ENCODE measurements at places on chromosomes 4 and X.

DNA sequence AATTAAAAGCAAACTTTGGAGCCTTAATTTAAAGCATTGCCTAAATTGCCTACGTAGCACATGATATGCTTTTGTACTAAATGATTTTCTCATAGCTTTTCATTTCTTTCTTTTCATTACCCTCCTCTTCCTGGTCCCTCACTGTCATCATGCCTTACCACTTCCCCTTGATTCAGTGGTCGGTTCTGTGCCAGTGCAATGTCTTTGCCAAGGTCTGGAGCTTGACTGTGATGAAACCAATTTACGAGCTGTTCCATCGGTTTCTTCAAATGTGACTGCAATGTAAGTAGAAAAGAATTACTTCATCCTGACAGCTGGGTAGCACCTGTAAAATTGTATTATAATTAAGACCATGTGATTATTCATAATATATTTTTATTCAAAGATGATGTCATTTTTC lies 72.5 kb downstream of the C4orf46 start:
- no peak for DNase-seq

DNA sequence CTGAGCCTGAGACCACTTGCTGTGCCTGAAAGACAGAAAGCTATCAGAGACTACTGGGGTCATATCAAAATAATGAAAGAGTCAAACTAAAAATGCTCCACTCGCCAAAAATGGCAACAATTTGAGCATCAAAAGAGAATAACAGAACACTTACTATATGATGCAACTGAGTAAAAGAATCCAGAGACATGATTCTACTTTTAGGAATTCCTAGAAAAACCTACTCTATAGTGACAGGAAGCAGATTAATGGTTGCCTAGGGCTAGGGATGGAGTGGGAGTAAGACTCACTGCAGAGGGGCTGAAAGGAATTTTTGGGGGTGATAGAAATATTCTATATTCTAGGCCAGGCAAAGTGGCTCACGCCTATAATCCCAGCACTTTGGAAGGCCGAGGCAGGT lies 29.4 kb upstream of the SLAIN2 start:
- no peak for DNase-seq

DNA sequence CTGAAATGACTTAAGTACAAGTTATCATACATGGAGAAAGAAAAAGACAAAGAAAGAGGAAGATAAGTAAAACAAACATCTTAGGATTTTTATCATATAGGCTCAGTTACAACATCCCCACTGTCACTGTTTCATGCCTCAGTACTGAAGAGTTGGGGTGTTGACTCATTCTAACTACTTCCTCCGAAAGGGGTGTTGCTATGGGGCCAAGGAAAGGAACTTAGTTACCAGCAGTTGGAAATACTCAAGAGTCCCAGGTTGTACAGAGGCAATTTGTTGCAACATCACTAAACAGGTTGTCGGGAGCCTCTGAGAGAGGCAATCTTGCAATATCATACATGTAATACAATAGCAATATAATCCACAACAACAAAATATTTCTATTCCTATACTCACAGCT lies 1264.7 kb downstream of the PCDH7 start:
- DNase-seq, result no peak

GRCh38 chrX:102866981-102867656 lies 70.0 kb upstream of the RAB40AL start:
- DNase-seq, result no peak

GRCh38 chr4:47711183-47711582 lies 126.7 kb downstream of the CORIN start:
- no peak for DNase-seq

DNA sequence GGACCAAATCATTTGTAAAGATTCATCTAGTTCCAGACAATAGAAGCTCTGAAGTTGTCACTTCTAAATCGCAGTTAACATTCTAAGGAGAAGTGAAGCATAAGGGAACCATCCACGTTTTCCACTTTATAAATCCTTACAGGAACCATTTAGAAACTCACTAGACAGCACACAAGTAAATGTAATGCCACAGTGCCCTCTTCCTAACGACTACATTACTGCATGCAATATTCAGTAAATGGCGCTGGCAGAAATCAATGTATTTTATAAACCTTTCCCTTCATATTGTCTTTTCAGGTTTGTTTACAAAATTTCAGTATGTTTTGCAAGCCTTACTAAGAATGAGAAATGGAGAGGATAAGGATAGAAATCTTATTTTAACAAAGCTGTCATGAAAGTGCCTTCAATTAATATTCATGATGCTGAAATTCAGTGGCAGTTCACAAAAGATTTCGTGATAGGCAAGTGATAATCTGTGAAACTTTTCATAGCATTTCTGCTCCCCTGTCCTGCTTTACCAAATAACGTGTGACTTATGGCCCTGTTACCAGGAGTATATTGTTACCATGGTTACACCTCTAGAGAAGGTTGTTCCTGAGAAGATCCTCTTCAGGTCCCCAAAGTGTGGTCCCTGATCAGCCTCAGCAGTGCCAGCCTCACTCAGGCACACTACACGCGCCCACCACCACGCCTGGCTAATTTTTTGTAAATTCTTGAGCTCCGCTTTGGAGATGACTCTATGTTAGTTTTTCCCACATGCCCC lies 54.2 kb downstream of the TMA16 start:
- DNase-seq, result no peak

- DNase-seq, result no peak
These were observed 202.0 kb downstream of the NR3C2 start for GRCh38 chr4:148240241-148240640.

GRCh38 chrX:153454901-153455550 lies 9.2 kb upstream of the TREX2 start:
- no peak for DNase-seq

GRCh38 chr4:100367451-100367850 lies 150.4 kb downstream of the EMCN start:
- DNase-seq, result no peak

- DNase-seq, result peak; percentile 59
These were observed 85.1 kb upstream of the SHOX start for GRCh38 chrX:545452-545885.

DNA sequence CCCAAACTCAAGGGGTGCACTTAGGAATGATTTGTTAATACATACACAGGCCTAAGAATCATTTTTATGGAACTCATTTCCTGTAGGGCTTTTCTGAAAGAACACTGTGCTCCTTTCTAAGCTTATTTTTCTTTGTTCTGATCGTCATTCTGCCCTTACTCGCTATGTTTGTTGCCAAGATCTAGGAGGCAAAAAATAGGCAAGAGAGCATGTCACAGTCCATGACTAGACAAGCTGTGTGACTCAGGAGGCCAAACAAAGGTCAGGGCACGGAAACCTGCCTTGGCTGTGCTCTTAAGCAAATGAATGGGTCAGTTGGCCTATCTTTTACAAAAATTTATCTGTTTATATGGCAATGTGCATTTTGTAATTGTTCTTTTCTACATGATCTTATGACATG lies 42.5 kb upstream of the C1GALT1C1 start:
- DNase-seq, result no peak

DNA sequence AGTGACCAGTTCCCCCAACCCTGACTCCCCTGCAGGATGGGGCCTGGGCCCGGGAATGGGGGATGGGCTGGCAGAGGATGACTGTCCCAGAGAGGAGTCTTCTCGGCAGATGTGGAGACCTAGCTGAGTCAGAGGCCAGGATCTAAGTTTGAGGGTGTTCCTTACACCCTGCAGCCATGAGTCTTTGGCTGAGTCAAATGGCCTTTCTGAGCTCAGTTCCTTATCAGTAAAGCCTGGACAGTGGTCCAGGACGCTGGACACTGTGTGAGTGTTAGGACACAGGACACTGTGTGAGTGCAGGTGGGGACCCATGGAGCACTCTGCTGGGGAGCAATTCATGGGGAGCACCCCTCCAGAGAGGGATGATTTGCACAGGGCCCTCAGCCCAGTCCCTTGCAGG lies 5.0 kb downstream of the IL9R start:
- no peak for DNase-seq

DNA sequence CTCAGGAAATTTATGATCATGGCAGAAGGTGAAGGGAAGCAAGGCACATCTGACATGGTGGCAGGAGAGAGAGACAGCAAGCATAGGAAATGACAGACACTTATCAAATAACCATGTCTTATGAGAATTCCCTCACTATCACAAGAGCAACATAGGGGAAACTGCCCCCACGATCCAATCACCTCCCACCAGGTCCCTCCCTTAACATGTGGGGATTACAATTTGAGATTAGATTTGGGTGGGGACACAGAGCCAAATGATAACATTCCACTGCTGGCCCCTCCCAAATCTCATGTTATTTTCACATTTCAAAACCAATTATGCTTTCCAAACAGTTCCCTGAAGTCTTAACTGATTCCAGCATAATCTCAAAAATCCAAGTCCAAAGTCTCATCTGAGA lies 8.2 kb upstream of the TMA16 start:
- no peak for DNase-seq
